HTR-8/SVneo (cell line): ENCODE measurements at places on chromosomes 16 and 17.
A peak's percentile ranks its signal among the peaks of the same experiment; 100 is the strongest.

DNA sequence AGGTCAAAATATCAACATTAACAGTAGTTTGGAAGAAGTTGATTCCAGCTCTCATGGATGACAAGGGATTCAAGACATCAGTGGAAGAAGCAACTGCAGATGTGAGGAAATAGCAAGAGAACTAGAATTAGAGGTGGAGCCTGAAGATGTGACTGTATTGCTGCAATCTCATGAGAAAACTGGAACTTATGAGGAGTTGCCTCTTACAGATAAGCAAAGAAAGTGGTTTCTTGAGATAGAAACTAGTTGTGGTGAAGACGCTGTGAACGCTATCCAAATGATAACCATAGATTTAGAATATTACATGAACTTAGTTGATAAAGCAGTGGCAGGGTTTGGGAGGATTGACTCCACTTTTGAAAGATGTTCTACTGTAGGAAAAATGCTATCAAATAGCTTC is 67.8 kb downstream of the GOSR1 start:
- no peak for DNase-seq

DNA sequence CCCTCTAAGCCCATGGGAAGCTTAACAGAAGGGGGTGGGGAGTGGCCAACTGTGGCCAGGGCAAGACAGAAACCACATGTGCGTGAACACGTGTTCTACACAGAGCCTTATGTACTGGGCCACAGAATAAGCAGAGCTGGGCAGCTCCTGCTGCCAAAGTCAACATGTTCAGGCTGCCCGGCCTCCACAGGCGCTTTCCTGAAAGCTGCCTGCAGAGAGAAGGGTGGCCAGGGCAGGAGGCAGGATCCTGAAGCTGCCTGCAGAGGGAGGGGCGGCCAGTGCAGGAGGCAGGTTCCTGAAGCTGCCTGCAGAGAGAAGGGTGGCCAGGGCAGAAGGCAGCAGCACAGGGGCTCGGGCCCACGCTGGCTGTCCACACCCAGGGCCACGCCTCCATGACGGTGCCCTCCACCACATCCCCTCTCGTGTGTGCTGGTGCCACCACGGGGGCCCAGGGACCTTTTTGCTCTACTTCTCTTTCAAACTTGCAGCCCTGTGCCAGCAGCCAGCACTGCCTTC is 79.5 kb downstream of the ANKRD11 start:
- no peak for DNase-seq

GRCh38 chr17:81834831-81835267 is at the start of gene PPP1R27:
TSS of gene PPP1R27 (minus strand) at chr17:81835050. CDS start at chr17:81834953, 97 bp downstream.
- DNase-seq: no peak

DNA sequence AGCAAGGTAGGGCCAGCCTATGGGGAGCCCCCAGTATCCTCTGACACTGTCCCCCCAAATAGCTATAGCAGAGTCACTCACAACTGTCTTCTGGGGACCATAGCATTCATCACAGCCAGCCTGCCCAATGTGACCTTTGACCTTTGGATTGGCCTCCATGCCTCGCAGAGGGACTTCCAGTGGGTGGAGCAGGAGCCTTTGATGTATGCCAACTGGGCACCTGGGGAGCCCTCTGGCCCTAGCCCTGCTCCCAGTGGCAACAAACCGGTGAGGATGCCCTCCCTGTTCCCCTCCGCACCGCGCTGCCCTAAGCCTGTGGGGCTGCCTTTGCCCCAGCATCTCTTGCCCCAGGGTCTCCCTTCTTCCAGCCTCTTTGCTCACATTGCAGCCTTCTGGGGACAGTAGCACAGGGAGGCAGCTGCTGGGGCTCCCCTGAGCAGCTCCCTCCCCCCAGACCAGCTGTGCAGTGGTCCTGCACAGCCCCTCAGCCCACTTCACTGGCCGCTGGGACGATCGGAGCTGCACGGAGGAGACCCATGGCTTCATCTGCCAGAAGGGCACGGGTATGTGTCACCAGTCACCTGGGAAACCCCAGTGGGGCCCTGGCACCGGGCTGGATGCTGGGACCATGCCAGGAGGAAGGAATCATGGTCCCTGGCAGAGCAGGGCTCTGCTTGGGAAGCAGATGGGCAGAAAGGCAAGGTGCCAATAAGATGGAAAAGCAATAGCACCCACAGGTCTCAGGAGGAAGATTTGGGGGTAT is 61.1 kb downstream of the MRC2 start:
- DNase-seq: no peak

DNA sequence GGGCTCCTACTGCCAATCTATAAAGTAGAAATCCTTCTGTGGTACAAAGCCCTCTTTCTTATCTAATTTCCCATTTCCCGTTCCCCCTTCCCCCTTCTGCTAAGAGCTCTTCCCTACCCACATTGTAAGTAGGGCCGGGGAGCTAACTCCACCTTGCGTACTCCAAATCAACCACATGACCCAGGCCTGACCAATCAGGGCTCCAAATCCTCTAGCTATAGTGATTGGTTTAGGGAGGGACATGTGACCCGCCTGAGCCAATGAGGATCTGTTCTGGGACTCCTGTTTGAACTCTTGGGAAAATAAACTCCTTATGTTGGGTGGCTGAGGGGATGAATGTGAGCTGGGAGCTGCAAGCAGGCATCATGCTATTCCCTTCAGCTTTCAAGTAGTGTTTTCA is 40.9 kb upstream of the MEOX1 start:
- DNase-seq: peak; percentile 45

- no peak for DNase-seq
Measured at GRCh38 chr16:3388325-3388724, 12.5 kb downstream of the ZSCAN32 start.

- no peak for DNase-seq
Measured at GRCh38 chr17:64024215-64024654, 3.8 kb upstream of the ICAM2 start.

GRCh38 chr17:12768255-12768654 is 21.0 kb upstream of the ARHGAP44 start:
- no peak for DNase-seq

DNA sequence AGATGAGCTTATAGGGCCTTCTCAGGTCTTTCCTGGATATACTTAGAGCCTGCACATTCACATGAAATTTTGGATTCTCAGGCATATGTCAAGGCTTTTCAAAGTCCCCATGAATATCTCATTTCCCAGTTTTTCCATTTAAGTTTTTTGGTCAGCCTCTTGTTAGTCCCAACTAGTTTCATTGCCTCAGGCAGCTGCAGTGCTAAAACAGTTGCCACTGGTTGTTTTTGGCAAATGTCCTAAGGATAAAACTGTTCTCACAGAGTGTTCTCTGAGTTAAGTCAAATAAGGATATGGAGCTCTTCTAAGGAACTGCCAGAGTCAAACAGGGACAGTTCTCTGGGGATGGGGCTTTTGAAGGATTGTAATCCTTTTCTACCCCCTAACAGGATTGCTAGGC is 39.9 kb upstream of the ABCC11 start:
- no peak for DNase-seq

DNA sequence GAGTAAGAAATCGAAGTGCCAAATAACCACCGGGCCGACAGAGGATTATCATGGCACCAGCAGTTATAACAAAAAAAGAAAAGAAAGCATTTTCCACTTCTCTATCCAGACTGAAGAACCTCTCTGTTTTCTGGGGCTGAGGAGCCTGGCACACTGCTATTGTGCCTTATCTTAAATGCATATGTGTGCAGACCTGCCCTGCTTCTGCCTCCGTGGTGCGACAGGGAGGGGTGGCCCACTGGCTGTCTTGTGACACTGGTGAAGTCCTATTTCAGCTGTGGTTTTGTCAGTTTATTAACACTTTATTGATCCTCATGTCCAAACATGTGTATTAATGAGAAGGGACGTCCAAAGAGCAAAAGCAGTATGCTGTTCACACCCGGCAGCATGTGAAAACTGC is 55.4 kb downstream of the CDK5R1 start:
- no peak for DNase-seq

GRCh38 chr16:88195911-88196465 is 186.8 kb upstream of the ZNF469 start:
- DNase-seq: no peak

DNA sequence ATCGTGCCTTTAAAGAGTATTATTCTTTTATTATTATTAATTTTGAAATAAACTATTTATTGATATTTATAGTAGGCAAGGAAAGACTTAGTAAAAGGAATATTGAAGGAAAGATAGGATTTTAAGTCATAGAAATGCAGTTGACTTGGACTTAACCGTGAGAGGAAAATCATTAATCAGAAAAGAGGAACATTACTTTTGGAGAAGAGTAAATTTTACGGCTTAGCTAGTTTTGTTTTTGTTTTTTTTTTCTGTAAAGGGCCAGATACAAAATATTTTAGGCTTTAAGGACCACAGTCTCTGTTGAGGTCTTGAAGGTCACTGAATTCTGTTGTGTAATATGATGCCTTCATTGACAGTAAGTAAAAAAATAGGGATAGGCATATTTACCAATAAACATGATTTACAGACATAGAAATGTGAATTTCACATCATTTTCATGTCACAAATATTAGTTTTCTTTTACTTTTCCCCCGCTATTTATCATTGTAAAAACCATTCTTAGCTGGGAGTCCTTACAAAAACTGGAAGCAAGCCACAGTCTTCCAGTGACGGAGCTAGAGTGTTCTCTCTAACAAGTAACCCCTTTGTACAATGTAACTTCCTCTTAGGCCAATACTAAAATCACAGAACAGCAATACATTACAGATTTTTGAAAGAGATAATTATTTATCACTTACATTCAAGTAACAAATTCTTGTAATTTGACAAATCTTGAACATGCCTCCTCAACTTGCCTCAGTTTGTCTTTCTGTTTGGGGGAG is 2.3 kb upstream of the KCNJ16 start:
- no peak for DNase-seq

- DNase-seq: no peak
Measured at GRCh38 chr16:74667255-74667700, 601 bp upstream of the RFWD3 start.

DNA sequence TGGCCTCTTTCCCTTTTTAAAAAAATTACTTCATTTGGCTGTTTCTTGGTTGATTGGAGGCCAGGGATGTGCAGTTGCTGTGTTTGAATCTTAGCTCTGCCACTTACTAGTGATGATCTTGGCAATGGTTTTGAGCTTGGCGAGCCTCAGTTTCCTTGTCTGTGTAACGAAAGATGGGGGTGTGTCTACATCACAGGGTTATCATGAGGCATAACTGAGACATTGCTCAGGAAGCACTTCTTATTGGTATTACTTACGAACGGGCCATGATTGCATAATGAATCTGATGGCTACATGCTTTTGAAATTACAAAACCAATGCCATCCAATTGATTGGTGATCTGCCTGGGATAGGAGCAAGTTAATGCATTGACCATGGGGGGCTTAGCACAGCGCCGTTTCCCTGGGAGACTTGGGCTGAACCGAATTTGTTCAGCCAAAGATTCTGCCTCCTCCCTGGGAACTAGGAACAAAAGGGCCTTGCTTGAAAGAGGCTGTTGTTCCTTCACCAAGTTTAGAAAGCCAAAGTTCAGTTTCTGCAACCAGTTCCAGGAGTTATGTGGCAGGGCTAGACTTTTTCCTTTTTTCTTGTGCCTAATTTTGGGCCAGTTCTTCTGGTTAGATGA is 21.9 kb downstream of the CMIP start:
- DNase-seq: no peak

GRCh38 chr16:58452640-58453039 is 47.3 kb upstream of the NDRG4 start:
- no peak for DNase-seq

DNA sequence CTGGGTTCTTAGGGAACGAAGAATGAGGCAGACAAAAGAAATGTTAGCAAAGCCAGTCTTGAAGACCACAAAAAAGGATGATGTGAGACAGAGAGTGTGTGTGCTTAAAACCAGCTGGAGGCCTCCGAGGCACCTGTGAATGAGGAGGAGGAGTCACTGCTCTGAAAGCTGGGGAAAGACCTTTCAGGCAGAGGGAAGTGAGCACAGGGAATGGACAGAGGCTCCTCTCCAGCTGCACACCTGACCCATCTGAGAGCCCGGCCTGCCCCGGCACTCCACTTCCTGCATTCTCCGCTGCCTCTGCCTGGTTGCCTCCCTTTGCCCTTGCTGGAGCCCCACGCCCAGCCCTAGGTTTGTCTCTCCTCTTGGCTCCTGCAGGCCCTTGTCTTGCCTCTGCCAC is 55.2 kb upstream of the SREBF1 start:
- no peak for DNase-seq

DNA sequence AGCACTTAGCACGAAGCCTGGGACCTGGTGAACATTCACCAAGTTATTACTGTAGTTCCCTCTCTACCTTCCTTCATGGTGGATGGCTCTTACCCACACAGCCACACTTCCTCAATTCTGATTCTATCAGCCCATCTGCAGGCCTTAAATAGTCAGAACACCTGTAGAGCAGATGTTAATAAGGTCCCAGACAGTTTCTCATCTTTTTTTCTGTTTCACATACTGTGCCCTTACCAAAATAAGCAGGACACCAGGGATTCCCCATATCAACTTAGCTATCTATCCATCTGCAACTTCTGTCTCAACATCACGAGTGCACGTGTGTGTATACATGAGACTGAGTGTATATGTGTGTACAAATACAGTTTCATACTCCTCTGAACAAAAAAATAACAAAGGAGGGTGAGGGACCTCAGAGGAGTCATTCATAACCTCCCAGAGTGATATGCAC is 2.8 kb downstream of the RECQL5 start:
- DNase-seq: no peak

DNA sequence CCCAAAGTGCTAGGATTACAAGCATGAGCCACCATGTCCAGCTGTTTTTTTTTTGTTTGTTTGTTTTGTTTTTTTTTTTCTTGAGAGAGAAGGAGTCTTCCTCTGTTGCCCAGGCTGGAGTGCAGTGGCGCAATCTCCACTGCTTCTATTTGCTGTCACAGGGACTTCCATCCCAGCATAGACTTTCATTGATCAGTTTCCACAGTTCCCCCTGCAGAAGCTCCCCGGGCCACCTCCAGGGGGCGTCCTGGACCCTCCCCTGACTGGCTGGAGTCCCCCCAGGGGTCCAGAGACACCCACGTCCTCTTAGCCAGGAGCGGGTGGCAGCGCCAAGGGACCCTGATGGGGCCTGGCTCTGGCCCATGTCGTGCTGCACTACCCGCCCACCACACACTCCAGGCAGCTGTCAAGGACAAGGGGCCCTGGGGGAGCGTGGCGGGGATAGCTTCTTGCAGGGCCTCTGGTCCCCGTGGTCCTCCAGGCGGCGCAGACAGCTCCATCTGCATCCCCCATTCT is 3.1 kb upstream of the NPW start:
- no peak for DNase-seq

GRCh38 chr17:63442549-63443035 is 3.5 kb downstream of the CYB561 start:
- peak; percentile 48 for DNase-seq

- DNase-seq: peak; percentile 76
Measured at GRCh38 chr17:19338031-19338990, 24.2 kb downstream of the B9D1 start.

- DNase-seq: no peak
Measured at GRCh38 chr17:68595986-68596385, 5.2 kb downstream of the FAM20A start.
